ENCODE measurements at places on chromosomes 16 and 17.

DNA sequence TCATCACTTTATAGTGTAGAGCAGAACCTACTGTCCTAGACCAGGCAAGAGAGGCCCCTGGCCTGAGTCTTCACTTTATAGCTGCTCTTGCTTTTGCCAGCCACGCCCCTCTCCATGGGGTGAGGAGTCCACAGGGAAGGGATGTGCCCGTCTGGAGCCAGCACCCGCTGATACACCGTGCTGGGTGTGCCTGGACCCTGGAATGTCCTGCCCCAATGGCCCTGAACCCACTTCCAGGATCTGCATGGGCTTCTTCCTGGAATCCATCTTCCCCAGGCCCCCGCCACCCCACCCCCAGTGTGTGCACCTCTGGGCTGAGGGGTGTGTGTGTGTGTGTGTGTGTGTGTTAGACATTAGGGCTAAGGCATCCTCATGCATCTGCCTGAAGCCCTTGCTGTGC is 44.9 kb downstream of the MEOX1 start:
- no peak for DNase-seq

- no peak for DNase-seq
Measured at GRCh38 chr17:76085066-76085730, 6.2 kb downstream of the ZACN start.

- no peak for DNase-seq
Measured at GRCh38 chr16:84782846-84783245, 36.9 kb upstream of the CRISPLD2 start.

GRCh38 chr17:6632530-6632929 is 8.0 kb downstream of the KIAA0753 start:
- no peak for DNase-seq

GRCh38 chr17:72392056-72393010 is 271.5 kb downstream of the SOX9 start:
- no peak for DNase-seq

GRCh38 chr16:68528233-68528632 is 10.9 kb upstream of the ZFP90 start:
- no peak for DNase-seq

GRCh38 chr17:58318627-58319172 is 9.9 kb downstream of the TSPOAP1 start:
- no peak for DNase-seq

DNA sequence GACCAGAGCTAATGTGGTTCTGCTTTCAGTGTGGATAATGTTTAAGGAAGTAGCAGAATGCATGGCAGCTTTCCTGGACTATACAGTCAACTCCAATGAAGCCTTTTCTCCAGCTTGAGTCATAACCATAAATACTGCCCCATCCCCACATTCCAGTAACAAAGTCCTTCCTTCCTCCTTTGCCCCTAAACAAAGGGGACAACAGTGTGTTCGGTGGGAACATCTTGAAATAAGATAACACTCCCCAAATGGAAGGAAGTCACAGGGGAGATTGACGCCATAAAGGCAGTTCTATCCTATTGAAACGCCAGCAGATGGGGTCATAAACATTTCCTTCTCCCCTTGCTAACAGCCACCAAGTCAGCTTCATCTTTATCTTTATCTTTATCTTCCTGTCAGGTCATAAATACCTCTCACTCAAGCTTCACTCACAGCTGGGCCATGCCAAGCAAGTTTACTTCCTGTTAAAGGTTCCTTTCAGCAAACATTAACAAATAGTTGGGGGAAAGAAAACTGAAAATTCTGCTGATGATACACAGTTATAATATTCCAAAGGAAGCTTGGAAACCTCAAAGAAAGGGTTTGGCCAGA is 136.7 kb downstream of the SNX11 start:
- DNase-seq, result no peak

DNA sequence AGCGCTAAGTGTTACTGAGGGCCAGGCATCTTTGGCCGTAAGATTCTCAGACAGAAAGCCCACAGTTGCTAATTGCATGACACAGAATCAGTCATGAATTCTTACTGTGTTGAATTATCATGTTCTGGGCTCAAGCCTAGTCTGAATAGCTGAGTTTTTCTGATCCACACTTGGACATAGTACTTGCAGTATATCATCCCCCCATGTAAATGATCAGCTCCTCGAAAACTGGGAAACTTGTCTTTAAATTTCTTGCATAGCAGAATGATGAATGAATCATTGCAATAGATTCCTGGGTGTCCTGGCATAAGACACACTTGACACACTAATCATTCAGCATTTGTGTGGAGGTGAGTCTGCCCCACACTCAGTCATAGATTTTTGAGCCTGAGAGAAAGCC is 2.2 kb downstream of the MLYCD start:
- no peak for DNase-seq

- DNase-seq, result no peak
Measured at GRCh38 chr16:8921347-8921984, 39.3 kb downstream of the LITAFD start.

GRCh38 chr17:74733365-74734122 is 3.5 kb upstream of the RAB37 start:
- DNase-seq, result no peak

DNA sequence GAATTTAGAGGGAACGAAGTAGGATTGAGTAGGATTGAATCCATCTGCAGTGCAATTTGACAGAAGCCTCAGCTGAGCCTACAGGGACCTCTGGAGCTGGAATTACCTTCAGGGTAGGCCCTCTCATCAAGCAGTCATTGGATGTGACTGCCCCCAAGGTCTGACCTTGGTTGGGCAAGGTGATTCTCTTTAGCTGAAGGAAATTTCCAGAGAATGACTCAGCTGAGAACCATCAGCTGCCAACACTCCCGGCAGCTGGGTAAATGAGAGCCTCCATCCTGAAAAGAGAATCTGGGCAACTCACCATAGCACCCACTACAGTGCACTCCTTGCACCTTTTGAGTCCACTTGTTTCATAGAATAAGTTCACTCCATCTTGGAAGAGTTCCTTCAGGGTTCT is 113.5 kb upstream of the MED13 start:
- DNase-seq, result no peak

DNA sequence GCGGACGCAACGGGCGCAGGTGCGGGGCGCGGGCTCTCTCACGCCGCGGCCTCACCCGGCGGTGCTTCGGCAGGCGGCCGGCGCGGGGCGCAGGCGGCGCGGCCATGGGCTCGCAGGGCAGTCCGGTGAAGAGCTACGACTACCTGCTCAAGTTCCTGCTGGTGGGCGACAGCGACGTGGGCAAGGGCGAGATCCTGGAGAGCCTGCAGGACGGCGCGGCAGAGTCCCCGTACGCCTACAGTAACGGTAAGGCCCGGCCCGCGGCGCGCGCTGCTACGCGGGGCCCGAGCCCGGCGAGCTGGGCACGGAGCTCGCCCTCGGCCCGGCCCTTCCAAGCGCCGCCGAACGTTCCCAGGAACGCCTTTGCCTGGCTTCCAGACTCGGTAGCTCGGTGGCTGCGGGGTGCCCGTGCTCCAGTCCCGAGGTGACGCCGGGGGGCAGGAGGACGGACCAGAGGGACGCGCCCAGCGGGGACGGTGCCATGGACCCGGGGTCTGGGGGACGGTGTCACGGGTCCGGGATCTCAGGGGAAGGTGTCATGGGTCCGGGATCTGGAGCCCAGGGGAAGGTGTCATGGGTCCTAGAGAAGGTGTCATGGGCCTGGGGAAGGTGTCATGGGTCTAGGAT is 435 bp downstream of the RAB40C start:
- DNase-seq, result no peak

- DNase-seq, result no peak
Measured at GRCh38 chr17:65047941-65048340, 8.6 kb downstream of the GNA13 start.

DNA sequence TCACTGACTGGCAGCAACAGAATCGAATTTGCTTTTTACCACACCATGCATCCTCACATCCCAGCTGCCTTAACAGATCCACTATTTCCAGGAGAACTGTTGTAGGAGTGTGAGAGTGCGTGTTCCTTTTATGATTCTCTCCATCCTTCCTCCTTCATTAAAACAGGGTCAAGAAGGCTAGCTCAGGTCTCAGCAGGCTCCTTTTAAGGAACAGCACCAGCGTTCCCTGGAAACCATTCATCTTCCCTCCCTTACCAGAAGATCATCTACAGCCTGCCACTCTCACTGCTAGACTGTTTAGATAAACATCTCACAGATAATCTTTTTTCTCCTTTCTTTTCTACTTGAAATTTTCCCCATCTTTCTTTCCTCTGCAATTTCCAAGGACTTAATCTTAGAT is 1531.9 kb upstream of the CDH8 start:
- DNase-seq, result no peak
